ENCODE measurements at places on chromosomes 6 and 20.

GRCh38 chr20:57658447-57658832 is 38.2 kb upstream of the ZBP1 start:
- peak; percentile 57 for DNase-seq

- DNase-seq: no peak
Measured at GRCh38 chr6:145155873-145156782, 579.2 kb downstream of the EPM2A start.

- no peak for DNase-seq
Measured at GRCh38 chr6:43921548-43922425, 151.8 kb downstream of the VEGFA start.

DNA sequence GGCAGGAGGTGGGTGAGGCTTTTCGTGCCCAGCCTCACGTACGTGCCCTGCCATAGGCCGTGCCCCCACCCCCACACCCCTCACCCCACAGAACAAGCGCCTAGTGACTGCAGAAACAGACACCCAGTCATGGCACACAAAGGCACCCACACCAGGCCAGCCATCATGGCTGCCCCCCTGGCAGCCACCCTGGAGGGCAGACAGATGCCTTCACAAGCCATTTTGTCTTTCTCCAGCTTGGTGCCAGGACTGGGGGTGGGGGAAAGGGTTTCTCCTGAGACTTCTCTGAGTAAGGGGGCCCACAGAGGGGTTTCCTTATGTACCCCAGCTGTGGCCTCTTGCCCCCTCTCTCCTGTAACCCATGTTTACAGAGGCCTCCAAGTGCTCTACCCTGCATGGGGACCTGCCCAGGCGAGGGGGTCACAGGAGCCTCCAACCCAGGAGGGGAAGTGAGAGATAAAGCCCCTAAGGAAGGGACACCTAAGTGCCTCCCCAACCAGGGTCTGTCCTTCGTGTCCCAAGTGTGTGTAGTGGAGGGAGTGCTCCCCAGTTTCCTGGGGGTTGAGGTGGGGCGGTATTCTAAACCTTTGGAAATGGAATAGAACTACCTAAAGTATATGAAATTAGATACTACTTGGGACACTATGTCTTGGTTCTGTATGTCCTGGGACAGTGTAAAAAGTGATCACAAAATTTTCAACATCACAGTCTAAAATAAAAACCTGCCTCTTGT is 49.9 kb downstream of the MRPL14 start:
- no peak for DNase-seq

DNA sequence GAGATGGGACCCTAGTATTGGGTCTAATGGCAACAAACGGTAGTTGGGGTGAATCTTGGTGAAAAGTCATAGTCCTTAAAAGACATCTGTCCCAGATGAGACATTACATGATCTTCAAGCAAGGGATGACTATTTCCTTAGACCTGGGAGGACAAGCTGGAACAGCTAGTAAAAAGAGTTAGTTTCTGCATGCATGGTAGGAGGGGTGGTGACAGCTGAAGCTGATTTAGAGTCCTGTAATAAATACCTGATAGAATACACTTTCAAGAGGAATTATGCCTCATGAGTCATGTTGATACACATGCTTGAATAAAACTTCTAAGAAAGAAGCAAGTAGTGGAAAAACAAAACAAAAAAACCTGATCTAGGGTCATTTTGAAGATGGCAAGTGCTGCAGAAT is 247.4 kb downstream of the CD109 start:
- DNase-seq: no peak

DNA sequence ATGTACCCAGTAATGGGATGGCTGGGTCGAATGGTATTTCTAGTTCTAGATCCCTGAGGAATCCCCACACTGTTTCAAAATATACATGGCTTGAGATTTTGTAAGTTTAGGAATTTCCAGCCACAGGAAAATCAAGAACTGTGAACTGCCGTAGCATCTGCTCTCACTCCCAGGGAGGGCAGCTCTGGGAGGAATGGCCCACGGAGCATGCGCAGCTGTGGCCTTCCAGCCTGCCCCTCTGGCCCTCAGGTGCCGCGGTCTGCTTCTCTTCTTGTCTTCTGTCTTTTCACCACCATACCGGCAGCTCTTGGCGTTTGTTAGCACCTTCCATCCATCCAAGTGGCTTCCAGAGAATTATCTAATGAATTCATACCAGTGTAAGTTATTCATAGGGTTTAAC is 19.9 kb upstream of the EXOC2 start:
- DNase-seq: no peak

DNA sequence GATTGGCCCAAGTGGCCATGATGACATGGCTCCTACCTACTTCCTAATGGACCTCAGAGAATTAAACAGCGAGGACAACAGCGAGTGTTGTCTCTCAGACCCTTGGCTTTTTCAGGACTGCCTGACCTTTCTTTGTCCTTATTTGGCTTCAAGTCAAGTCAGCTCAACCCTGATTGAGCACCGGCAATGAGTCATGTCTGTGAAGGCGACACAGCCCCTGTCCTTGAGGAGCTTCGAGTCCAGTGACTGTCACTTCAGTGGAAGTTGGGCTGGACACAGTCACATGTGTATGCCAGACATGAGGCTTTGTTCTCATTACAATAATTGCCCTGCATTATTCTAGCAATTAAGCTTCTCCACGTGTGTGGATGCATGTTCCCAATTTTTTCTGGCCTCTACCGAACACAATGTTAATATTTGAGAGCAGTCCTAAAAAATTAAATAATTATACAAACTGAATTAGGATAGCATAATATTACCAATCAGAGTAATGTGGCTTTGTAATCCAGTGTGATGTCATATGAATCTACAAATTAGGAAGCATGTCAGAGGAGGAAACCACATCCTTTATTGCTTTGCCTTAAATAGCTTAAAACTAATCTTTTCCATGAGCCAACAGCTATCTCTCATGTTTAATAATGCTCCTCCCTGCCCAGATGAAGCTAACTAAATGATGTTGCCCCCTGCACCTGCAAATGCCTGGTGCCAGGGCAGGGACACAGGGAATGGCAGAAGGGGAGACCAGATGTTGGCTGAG is 178.6 kb downstream of the CDH26 start:
- no peak for DNase-seq

GRCh38 chr20:34171640-34172039 is 59.6 kb upstream of the EIF2S2 start:
- no peak for DNase-seq

DNA sequence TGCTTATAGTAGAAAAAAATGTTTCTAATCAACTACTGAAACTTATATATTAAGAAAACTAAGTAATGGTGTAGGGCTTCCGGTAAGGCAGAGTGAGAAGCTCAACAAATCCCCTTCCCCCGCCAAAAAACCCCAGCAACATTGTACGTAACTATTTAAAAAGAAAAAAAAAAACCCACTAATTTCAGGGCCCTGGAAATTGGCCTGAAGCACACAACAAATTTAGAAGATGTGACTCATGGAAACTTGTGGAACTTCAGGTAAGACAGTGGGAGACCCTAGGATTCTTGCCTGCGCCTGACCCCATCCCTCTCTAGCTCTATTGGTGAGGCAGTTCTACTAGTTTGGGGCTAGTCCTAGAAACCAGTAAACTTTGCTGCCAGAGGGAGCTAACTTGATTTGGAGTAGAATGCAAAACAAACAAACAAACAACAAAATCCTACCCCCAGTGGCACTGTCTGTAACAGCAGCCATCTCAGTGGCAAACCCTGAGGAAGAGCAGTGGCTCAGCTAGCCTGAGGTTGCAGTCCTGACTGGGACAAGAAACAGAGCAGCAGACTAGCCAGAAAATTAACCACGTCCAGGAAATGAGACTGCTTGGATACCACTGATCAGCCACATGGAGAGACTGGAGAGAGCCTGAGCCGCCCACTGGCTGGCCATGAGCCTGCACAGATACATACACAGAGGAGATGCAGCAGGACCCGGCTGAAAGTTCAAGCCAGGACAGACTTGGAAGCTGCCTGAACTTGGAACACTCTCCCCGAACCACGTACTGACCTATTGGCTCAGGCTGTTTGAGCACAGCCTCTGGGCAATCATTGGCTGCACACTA is 135.1 kb downstream of the TBXT start:
- DNase-seq: no peak

DNA sequence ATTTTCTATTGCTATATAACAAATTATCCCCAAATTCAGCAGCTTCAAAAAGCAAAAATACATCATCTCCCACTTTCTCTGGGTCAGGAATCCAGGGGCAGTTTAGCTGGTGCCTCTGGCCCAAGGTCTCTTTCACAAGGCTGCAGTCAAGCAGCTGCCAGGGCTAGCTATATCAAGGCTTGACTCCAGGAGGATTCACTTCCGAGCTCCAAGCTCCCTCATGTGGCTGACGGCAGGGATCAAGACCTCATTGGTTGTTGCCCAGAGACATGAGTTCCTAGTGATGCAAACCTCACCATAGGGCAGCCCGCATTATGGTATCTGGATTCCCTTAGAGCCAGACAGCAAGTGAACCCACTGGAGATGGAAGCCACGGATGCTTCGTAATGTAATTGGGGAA is 1.3 kb upstream of the VNN1 start:
- DNase-seq: no peak

GRCh38 chr6:131669891-131670290 is 31.3 kb downstream of the OR2A4 start:
- DNase-seq: no peak

GRCh38 chr20:59676126-59676850 is 71.9 kb downstream of the PHACTR3 start:
- DNase-seq: no peak

- DNase-seq: no peak
Measured at GRCh38 chr20:23540624-23541023, 27.7 kb downstream of the CST9L start.

DNA sequence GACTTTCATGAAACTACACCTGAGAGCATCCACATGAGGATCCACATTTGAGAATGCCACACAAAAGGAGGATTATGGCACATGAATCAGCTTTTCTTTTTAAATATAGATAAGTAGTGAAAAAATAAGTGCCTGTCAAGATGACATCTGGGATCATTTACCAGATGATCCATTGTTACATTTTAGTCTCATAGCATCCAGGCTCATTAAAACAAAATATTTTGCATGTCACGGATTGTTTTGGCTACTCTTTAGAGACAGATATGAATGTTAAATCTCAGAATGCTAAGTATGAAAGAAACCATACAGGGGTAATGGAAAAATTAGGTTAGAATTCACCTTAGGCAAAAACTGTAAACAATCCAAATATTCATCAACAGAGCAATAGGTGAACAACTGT is 66.7 kb downstream of the MYO6 start:
- no peak for DNase-seq

DNA sequence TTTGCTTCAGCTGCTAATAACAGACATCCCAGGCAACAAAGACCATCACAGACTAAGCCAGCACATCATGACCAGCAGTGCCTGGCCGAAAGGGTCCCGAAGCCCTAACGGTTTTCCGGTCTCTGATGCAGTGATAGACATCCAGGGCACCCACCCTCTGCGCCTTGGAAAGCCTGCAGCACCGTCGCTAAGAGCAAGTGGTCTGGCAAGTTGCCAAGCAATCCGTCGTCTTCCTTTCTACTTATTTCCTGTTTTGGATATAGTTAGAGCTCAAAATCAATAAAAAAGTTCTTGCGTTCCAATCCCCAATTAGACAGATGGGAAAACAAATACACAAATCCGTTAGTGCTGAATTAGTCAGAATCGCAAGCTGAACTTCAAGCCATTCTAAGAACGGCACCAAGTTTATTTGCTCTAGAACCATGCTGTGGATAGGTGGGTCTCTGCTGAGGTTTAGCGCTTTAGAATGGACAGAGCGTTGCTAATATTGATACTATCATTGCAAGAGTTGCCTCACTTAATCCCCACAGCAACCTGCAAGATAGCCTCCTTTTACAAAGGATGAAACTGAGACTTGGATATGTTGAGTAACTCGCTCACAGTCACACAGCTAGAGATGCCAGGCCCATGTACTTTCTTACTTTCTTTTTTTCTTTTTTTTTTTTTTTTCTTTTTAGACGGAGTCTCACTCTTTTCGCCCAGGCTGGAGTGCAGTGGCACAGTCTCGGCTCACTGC is 163.3 kb upstream of the SNX9 start:
- no peak for DNase-seq

DNA sequence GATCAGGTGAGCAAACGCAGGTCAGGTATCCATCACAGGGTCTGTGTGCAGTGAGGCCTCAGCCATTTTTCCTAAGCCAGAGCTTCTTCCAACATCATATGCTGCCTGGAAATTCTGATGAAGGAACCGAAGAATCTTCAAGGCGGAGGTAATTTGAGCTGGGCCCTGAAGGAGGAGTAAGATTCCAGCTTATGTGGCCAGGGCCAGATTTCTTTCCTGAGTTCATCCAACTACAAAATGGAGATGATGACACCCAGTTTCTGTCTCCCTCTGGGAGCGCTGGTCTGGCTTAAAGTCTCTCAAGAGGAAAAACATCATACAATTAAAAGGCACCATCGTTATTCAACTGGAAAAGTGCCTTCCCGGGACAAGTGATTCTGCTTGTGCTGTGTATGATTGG is 6.9 kb upstream of the MANBAL start:
- no peak for DNase-seq

- no peak for DNase-seq
Measured at GRCh38 chr20:62227591-62227976, 7.5 kb upstream of the HRH3 start.

DNA sequence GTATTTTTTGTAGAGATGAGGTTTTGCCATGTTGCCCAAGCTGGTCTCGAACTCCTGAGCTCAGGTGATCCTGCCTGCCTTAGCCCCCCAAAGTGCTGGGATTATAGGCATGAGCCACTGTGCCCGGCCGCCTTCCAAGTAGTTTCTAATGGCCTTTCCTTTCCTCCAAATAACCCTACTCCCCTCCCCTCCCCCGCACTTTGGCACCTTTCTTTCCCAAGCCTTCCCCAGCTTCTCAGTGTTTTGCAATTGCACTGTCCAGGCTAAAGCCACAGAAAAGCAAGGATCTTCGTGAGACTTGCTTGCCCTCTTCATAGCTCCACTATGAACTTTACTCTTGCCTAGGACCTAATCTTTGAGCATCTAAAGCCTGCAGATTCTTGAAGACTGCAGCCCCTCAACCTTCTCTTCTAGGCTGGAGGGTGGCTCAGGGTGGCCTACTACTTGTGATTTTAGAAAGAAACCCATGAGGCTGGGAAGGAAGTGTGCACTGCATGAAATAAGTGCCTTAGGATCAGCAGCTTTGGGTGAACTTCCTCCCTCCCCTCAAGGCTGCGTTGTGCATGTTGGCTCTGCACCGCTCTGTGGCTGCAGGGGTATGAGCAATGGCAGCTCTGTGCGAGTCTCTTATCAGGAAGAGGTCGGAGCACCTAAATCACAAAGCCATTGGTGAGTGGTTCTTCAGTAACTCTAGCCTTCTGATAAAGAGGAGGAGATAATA is 152.4 kb upstream of the SNX9 start:
- DNase-seq: no peak

DNA sequence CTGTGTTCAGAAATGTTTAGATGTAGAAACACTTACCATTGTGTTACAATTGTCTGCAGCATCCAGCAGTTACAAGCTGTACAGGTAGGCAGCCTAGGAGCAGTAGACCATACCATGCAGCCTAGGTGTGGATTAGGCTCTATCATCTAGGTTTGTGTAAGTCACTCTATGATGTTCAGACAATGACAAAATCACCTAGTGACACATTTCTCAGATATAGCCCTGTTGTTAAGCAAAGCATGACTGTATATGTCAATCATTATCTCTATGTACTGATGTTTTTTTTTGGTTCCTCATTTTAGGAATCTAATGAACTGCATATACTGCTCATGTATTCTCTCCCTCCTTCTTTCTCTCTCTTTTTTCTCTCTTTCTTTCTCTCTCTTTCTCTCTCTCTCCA is 22.2 kb downstream of the CST8 start:
- no peak for DNase-seq

GRCh38 chr20:22815206-22815551 is 219.9 kb upstream of the SSTR4 start:
- no peak for DNase-seq

Measured in activated CD8-positive, alpha-beta memory T cell treated with anti-CD3 and anti-CD28 coated beads for 24 hours (primary cell).